ENCODE measurements at places on chromosomes 4 and X.

- DNase-seq = no peak
Observed at GRCh38 chr4:77819404-77819842, 255 bp upstream of the CNOT6L start.

GRCh38 chrX:77277911-77278310, 169.3 kb upstream of the FGF16 start:
- no peak for DNase-seq

DNA sequence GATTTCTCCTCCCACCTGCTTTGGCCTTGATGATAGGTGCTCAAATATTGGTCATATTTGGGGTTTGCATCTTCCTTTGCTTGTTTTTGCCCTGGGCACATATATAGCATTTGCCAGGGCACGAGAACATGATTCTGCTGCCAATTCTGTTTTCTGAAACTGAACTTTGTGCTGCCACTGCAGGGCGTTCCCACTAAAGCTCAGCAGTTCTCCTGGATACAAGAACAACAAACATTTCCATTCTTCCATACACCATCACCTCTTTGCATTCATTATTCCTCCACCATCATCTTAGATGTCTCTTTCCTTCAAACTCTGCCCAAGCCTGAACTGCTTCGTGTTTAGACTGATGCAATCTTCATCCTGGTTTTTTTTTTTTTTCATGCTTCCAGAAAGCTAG, 36.3 kb upstream of the GATB start:
- no peak for DNase-seq

DNA sequence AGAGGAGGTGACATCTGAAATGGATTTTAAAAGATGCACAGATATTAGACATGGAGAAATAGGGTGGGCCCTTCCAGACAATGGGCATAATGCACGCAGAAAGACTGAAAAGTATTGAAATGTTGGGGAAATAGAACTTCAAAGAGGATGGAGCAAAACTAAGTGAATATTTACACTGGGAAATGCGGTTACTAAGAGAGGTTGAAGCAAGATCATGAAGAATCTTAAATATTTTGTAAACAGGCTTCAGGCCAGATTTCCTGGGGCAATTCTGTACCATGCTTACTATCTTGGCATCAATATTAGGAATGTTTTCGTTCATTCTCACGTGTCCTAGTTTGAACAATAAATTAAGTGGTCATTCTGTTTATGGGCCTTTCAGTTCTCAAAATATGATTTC, 216.3 kb downstream of the ADAMTS3 start:
- no peak for DNase-seq

DNA sequence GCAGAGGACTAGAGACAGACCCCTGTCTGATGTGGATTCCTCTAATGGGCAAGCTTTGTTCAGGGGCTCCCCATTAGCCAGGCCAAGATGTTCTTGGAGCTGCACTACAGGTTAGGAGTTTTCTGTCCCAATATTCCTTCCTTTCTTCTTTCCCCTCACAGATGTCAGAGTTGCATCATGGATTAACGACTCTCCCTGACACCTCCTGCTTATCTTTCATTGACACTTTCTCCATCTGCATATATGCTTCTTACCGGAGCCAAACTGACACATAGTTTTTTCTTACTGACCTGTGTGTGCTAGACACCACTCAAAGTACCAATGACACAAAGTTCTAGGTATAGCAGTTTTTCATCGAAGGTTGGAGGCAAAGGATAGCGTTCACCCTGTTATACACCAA, 228.6 kb upstream of the HCCS start:
- no peak for DNase-seq

GRCh38 chrX:66016905-66017658, 22.8 kb downstream of the VSIG4 start:
- no peak for DNase-seq

- no peak for DNase-seq
Observed at GRCh38 chr4:80202741-80203553, 5.6 kb downstream of the PRDM8 start.

DNA sequence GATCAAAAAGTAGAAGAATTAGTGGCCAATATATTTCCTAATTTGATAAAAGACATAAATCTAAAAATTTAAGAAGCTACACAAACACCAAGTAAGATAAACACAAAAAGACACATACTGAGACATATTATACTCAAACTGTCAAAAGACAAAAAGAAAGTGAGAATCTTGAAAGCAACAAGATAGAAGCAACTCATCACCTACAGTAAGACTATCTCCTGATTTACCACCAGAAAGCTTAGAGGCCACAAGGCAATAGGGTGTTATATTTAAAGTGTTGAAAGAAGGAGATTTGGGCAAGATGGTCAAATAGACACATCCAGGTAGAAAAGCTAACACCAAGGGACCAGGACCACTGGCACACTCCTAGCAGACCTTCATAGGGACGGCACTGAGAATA, 79.4 kb downstream of the ITM2A start:
- DNase-seq = no peak

All from anterior cingulate cortex (tissue), 58 donors.